ENCODE measurements at places on chromosomes 6 and 20. TPM values are rescaled to one million over a fixed set of nuclear protein-coding genes. Genes with fewer than 3 reads are reported as not detected.

The RUNX2 gene
- total RNA-seq, result 18.9 TPM

The RSPH4A gene
- total RNA-seq, result not detected

The LY6G5C gene
- 2.9 TPM for total RNA-seq

The MCHR2 gene
- total RNA-seq, result not detected

Measured in RPMI7951 (cell line).